Ovary (tissue), 10 donors: ENCODE measurements at places on chromosomes 1 and 21. TPM values are rescaled to one million over a fixed set of nuclear protein-coding genes. Genes with fewer than 3 reads are reported as not detected.
A peak's percentile ranks its signal among the peaks of the same experiment; 100 is the strongest.

- no peaks in the 10 kb centered on the region for H3K36me3 ChIP-seq
- H3K27ac ChIP-seq: no peak overlapping the region
- DNase-seq: no peak
- H3K4me1 ChIP-seq: no peaks in the 10 kb centered on the region
These were observed 355.1 kb downstream of the NPHP4 start for GRCh38 chr1:5637171-5637570.

- H3K4me1 ChIP-seq: peaks cover 8% of the 10 kb centered on the region
- no peaks in the 10 kb centered on the region for H3K27me3 ChIP-seq
- no peak overlapping the region for H3K4me3 ChIP-seq
These were observed 23.9 kb upstream of the SLC25A34 start for GRCh38 chr1:15712168-15712567.

DNA sequence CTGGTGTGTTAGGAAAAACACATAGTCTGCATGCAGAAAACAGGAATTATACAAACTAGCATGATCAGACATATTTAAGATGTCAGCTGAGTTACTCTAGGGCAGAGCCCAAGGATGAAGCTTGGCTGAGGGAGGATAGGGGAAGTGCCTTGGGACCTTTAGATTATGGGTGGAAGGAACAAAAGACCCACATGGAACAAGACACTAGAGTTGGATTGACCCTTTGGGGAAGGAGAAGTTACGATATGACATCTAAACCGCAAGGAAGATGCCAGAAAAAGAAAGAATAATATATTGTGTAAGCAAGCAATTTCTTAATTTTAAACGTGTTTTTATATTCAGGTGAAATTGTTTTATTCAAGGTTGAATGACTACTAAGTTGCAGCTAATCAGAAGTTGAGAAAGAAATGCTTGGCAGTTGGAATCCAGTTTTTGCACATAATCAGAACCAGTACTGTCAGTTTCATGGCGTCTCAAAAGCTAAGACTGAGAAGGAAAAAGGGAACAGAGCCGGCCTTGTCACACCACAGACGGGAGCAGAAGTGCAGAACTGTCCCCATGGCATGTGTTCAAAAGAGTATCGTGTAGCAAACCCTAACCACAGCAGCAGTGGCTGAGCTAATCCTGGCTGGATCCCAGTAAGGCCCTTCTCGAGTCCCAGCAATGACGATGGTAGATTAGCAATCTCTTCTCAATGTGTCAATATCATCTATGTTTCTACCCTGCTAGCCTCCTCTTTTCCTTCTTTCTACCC lies 31.2 kb upstream of the IFNAR2 start:
- peaks cover 2% of the 10 kb centered on the region for H3K4me1 ChIP-seq
- DNase-seq: peak; percentile 27
- no peak overlapping the region for H3K4me3 ChIP-seq

DNA sequence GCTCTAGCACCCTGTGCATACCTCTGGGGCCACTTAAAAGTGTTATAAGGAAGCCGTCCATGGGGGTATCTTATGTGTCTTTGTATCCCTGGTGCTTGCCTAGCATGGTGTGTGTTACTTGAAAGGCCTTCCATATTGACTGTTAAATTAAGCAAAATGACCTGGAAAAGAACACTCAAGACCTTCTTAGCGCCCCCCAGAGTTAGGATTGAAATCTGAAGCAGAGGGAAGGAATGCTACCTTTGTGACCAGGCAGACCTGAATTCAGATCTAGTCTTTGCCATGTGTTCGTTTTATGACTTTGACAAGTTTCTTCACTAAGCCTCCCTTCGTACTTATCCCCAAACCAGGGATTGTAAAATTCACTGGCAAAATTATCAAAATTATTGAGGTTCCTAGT lies 59.9 kb downstream of the SLC22A15 start:
- H3K36me3 ChIP-seq: no peaks in the 10 kb centered on the region
- H3K27me3 ChIP-seq: no peaks in the 10 kb centered on the region
- DNase-seq: no peak
- H3K4me3 ChIP-seq: no peak overlapping the region

DNA sequence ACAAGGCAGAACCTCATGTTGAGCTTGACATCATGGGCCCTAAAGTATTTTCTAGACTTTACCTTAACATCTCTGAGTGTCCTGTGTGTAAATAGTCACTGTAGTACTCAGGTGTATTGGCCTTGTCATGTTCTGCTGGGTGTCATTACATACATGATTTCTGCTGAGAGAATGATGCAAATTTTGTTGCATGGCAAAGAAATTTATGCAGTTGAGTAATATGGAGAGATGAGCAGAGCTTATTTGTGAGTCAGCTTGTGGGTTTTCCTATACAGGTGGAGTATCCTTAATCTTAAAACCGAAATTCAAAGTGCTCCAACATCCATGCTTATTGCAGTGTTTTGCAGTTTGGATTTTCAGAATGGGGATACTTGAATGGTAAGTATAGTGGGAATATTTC lies 36.6 kb downstream of the RGL1 start:
- peaks cover 4% of the 10 kb centered on the region for H3K4me1 ChIP-seq
- H3K36me3 ChIP-seq: no peaks in the 10 kb centered on the region
- no peak overlapping the region for H3K27ac ChIP-seq
- no peak overlapping the region for H3K4me3 ChIP-seq

- no peaks in the 10 kb centered on the region for H3K36me3 ChIP-seq
- no peaks in the 10 kb centered on the region for H3K27me3 ChIP-seq
- no peak overlapping the region for H3K4me3 ChIP-seq
- H3K4me1 ChIP-seq: no peaks in the 10 kb centered on the region
These were observed 30.1 kb downstream of the CDCA8 start for GRCh38 chr1:37722181-37723071.

Gene FGR
- 6.8 TPM for polyA plus RNA-seq
